ENCODE measurements at places on chromosomes 12 and 14.

GRCh38 chr14:59771577-59771976, 99.0 kb downstream of the RTN1 start:
- DNase-seq, result no peak

DNA sequence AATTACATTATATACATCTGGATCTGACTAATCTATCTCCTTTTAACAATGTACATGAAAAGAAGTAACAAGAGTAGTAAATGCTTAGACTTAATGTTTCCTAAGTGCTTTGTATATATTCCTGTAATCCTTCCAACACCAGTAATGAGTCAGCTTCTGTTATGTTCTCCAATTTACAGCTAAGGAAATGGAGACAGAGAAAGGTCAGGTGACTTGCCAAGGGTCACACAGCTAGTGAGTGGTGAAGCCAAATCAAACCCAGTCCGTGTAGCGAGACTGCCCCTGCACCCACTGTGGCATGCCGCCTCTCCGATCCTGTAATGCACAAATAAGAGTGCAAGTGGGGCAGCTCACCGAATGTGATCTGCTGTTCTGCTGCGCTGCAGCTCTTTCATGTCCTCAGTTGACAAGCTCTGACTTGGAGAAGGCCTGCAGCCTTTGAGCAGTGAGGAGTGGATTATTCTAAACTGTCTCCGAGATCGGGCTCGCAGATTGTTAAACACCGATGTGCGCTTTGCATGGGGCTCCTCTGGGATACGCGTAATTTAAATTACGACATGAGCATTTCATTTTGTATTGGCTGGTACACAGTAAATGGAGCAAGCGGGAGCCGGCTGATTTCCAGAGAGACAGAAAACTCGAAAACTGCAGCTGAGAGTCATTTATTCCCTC, 65.1 kb upstream of the KTN1 start:
- no peak for DNase-seq

- no peak for DNase-seq
Measured at GRCh38 chr12:124653169-124653931, 85.9 kb upstream of the NCOR2 start.

- DNase-seq, result no peak
Measured at GRCh38 chr12:111158992-111159391, 209.9 kb downstream of the PHETA1 start.

GRCh38 chr14:91202234-91202974, 42.1 kb downstream of the GPR68 start:
- DNase-seq, result no peak

- DNase-seq, result no peak
Measured at GRCh38 chr12:76997011-76997780, 68.2 kb downstream of the E2F7 start.

DNA sequence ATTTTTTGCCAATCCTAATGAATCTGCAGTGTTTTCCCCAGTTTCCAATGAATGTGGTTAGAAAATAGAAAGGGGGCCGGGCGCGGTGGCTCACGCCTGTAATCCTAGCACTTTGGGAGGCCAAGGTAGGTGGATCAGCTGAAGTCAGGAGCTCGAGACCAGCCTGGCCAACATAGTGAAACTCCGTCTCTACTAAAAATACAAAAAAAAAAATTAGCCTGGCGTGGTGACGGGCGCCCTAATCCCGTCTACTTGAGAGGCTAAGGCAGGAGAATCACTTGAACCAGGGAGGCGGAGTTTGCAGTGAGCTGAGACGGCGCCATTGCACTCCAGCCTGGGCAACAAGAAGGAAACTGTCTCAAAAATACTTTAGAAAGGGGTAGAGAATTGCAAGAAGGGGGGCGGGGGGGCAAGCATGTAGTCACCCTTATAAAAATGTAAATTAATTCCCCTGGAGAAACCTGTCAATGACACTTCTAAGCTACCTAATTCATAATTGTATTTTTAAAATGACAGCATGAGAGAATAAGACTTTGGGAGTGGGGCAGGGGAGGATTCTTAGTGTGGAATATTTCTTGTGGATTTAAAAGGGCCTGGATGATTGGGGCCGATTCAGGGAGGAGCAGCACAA, 1.7 kb downstream of the KLHDC2 start:
- DNase-seq, result no peak

GRCh38 chr14:91173221-91173670, 59.4 kb downstream of the DGLUCY start:
- DNase-seq, result peak; percentile 41

DNA sequence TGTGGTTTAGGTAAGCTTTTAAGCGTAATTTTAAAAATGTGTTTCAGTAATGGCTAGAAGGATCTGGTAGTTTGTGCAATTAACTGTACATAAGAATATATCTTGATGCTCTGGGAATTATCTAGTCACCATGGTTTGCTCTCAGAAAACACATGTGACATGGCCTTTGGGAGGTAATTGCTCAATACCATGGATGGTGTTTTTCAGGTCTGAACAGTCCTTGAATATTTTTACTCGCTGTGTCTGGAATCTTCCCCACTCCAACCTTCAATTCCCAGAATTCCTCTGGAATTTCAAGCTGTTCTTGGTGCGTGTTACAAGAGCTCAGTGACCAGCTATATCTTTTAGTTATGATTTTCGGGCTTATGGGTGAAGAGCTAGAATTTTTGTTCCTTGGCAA, 85.3 kb downstream of the DAAM1 start:
- DNase-seq, result no peak

GRCh38 chr14:38174711-38175110, 33.0 kb upstream of the SSTR1 start:
- no peak for DNase-seq

DNA sequence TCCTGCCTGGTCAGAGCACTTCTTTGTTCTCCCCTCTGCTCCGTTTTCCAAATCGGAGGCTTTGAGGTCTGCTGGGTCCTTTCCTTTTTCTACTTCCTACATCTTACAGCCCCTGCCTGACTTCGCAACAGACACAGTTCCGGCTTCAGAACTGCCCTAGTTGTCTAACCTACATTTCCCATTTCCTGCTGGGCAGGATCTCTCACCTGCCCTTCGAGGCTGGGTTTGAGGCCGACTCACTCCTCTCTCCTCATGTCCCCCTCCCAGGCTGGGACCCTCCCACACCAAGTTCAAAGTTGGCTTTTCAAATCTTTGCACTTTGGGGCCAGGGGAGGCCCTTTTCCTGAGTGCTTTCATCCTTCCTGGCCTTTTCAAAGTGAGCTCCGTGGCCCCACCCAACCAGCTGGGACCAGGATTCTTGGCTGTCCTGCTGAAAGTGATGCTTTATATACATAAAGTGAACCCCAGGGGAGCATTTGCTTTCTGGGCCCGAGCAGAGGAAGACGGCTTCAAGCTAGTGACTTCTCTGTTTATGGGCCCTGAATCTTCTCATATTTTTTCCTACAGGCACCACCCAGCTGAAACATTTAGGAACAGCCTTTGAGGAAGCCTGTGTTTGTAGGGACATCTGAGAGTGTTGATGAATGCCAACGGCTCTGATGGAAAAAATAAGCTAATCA, 281.0 kb upstream of the CRY1 start:
- no peak for DNase-seq

DNA sequence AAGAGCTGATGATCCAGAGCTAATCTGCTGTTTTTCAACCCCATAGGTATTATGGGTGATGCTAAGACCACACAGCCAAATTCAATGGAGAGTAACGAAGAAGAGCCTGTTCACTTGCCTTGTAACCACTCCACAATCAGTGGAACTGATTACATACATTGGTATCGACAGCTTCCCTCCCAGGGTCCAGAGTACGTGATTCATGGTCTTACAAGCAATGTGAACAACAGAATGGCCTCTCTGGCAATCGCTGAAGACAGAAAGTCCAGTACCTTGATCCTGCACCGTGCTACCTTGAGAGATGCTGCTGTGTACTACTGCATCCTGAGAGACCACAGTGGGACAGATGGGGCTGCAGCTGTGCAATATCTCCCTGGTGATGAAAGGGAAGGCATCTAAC, 386.0 kb downstream of the DAD1 start:
- DNase-seq, result no peak

GRCh38 chr12:88544991-88545980, 35.0 kb downstream of the KITLG start:
- DNase-seq, result no peak

DNA sequence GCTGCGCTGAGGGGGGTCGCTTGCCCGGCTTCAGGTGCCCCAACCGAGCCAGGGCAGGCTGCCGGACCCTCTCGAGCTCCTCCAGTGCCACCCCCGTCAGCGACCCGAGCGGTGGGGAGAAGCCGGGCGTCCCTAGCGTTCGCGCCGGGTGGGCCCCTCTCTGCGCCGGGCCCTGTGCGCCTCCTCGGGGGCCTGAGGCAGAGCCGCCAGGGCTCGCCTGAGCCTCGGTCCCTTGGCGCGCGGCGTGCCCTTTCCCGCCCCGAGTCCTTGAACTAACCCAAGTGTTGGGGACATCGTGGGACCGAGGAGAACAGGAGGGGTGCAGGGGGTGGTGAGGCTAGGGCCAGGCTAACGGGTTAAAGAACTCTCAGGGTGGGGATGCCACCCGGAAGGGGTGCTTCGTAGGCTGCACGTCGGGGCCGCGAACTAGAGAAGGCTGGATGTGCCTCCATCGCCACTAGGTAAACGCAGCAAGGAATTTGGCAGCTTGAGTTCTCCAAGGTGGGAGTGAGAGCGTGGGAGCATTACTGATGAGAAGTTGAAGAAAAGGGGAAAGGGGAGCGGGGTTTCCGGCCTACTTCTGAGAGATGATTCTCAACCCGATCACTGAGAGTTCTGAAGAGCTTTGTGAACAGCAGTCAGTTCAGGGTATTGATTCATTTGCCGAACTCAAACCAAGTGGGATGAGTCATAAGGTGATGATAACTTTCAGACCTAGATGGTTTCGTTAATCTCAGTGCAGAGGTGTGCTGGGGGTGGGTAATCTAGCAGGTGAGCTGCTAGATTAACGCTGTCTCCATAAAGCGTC, 618 bp downstream of the RNF34 start:
- DNase-seq, result peak; percentile 77

- no peak for DNase-seq
Measured at GRCh38 chr14:45332360-45332988, 79.5 kb upstream of the MIS18BP1 start.

- DNase-seq, result no peak
Measured at GRCh38 chr12:29082522-29082921, 66.6 kb upstream of the FAR2 start.

DNA sequence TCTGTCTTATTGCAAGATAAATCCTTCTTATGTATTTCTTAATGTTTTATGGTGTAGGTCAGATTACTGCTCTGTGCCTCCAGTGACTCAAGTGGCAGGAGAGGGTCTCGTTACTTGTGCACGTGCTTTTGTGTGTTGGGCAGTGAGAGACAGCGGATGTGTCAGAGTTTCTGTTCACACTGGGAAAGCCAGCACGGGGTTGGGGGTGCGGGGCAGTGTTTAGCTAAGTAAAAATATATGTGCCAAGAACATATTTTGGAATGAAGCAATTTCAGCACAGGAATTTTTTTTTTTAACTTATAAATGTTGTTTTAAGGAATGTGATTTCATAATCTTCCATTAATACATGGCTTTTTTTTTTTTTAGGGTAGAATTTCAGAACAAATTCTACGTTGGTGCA, 4.5 kb upstream of the DNAH10 start:
- no peak for DNase-seq

GRCh38 chr14:34044373-34044637, 93.4 kb upstream of the EGLN3 start:
- no peak for DNase-seq

DNA sequence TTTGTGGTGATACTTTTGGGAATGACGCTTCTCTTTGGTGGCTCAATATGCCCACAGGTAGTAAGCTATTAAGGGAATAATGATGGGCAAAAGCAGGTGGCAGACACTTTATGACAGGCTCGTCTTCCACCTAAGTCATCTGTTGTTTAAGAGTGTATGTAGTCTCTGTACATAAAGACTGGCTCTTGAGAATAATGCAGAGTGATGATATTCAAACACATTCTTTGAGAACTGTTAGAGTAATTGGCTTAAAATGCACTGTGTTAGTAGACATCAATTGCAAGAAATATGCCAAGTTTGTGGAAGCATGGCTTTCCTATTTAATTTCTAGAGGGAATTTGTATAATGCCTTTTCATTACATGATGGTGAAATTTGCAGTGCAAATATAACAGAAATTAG, 694.8 kb upstream of the MIS18BP1 start:
- no peak for DNase-seq

- DNase-seq, result no peak
Measured at GRCh38 chr12:76030341-76031080, 1.1 kb downstream of the PHLDA1 start.

DNA sequence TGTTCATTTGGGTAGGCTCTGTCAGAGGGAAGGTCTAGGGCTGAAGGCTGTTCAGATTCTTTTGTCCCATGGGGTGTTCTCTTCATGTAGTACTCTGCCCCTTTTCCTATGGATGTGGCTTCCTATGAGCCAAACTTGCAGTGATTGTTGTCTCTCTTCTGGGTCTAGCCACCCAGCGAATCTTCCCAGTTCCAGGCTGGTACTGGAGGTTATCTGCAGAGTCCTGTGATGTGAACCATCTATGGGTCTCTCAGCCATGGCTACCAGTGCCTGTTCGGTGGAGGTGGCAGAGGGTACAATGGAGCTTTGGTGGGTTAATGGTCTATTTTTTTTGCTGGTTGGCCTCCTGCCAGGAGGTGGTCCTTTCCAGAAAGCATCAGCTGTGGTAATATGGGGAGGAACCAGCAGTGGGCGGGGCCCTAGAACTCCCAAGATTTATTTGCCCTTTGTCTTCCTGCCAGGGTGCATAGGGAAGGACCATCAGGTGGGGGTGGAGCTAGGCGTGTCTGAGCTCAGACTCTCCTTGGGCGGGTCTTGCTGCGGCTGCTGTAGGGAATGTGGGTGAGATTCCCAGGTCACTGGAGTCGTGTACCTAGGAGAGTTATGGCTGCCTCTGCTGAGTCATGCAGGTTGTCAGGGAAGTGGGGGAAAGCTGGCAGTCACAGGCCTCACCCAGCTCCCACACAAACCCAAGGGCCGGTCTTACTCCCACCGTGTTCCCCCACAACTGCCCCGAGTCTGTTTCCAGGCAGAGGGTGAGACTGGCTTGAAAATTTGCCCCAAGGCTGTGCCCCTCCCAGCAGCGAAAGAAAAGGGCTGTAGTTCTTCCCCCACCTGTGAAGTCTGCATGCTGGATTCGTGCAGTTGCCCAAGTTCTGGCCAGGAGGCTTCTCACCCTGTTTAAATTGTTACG, 17.5 kb downstream of the MTRFR start:
- DNase-seq, result no peak

Data from stimulated activated naive CD4-positive, alpha-beta T cell (primary cell).